Astrocyte (in vitro differentiated cells and primary cell): ENCODE measurements at places on chromosomes 6 and 20. TPM values are rescaled to one million over a fixed set of nuclear protein-coding genes. Genes with fewer than 3 reads are reported as not detected.

- peak overlapping the region; percentile 60 for H3K27ac ChIP-seq
- H3K4me3 ChIP-seq, result peak overlapping the region; percentile 54
- DNase-seq, result peak; percentile 78
- H3K4me1 ChIP-seq, result peaks cover 17% of the 10 kb centered on the region
- no peaks in the 10 kb centered on the region for H3K36me3 ChIP-seq
- H3K27me3 ChIP-seq, result no peaks in the 10 kb centered on the region
These were observed 67.4 kb upstream of the PIM1 start for GRCh38 chr6:37102299-37103168.

GRCh38 chr6:15628499-15629131 is 34.2 kb downstream of the DTNBP1 start:
- H3K4me1 ChIP-seq, result peaks cover 4% of the 10 kb centered on the region
- peak; percentile 90 for DNase-seq
- H3K27ac ChIP-seq, result peak overlapping the region; percentile 22
- H3K4me3 ChIP-seq, result no peak overlapping the region
- no peaks in the 10 kb centered on the region for H3K36me3 ChIP-seq
- no peaks in the 10 kb centered on the region for H3K27me3 ChIP-seq

DNA sequence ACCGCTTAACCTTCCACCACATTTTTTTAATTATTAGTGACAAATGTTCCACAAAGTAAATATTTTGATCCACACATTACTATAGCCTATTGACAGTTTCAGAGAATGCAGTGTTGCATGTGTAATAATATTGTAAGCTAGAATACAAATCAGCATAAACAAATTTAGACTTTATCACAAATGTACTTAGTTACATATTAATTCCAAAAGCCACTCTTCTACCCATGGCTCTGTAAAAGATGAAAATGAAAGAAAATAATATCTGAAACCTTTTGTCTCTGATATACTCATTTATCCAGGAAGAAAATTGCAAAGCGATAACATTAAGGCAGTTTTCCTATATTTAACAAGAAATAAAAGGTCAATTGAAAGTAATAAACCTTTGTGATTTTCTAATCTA is 954.0 kb upstream of the MAN1A1 start:
- no peaks in the 10 kb centered on the region for H3K4me1 ChIP-seq
- no peaks in the 10 kb centered on the region for H3K36me3 ChIP-seq
- H3K4me3 ChIP-seq, result no peak overlapping the region
- H3K27me3 ChIP-seq, result no peaks in the 10 kb centered on the region
- DNase-seq, result no peak
- H3K27ac ChIP-seq, result no peak overlapping the region

GRCh38 chr20:44424039-44424495 is 51.6 kb upstream of the TTPAL start:
- no peak overlapping the region for H3K4me3 ChIP-seq
- H3K36me3 ChIP-seq, result no peaks in the 10 kb centered on the region
- no peak for DNase-seq
- no peak overlapping the region for H3K27ac ChIP-seq
- H3K27me3 ChIP-seq, result peaks cover 11% of the 10 kb centered on the region

Gene NHSL1
- total RNA-seq, result 28.7 and 33.5 TPM in 2 replicates

- H3K36me3 ChIP-seq, result no peaks in the 10 kb centered on the region
- H3K27ac ChIP-seq, result no peak overlapping the region
- no peaks in the 10 kb centered on the region for H3K27me3 ChIP-seq
- no peaks in the 10 kb centered on the region for H3K4me1 ChIP-seq
These were observed 10.9 kb upstream of the AKAP12 start for GRCh38 chr6:151228788-151229400.

Gene SAMD5
- total RNA-seq, result 0.36 and 0.93 TPM in 2 replicates

GRCh38 chr6:154213782-154214181 is 142.8 kb downstream of the IPCEF1 start:
- H3K27me3 ChIP-seq, result no peaks in the 10 kb centered on the region
- H3K36me3 ChIP-seq, result no peaks in the 10 kb centered on the region
- no peaks in the 10 kb centered on the region for H3K4me1 ChIP-seq
- no peak overlapping the region for H3K27ac ChIP-seq
- no peak overlapping the region for H3K4me3 ChIP-seq

Gene NXT1
- 17.9 and 19.3 TPM in 2 replicates for total RNA-seq

GRCh38 chr6:74199215-74199915 is 503.4 kb downstream of the CD109 start:
- no peaks in the 10 kb centered on the region for H3K36me3 ChIP-seq
- no peak overlapping the region for H3K27ac ChIP-seq
- no peaks in the 10 kb centered on the region for H3K27me3 ChIP-seq
- DNase-seq, result no peak
